ENCODE measurements at places on chromosomes 4 and X. TPM values are rescaled to one million over a fixed set of nuclear protein-coding genes. Genes with fewer than 3 reads are reported as not detected.
A peak's percentile ranks its signal among the peaks of the same experiment; 100 is the strongest.

GRCh38 chr4:112645541-112646329 lies 8.8 kb downstream of the LARP7 start:
- H3K4me3 ChIP-seq: no peak overlapping the region
- H3K4me1 ChIP-seq: no peaks in the 10 kb centered on the region
- H3K27me3 ChIP-seq: no peaks in the 10 kb centered on the region
- no peak for DNase-seq
- H3K27ac ChIP-seq: no peak overlapping the region
- H3K36me3 ChIP-seq: peaks cover 11% of the 10 kb centered on the region

DNA sequence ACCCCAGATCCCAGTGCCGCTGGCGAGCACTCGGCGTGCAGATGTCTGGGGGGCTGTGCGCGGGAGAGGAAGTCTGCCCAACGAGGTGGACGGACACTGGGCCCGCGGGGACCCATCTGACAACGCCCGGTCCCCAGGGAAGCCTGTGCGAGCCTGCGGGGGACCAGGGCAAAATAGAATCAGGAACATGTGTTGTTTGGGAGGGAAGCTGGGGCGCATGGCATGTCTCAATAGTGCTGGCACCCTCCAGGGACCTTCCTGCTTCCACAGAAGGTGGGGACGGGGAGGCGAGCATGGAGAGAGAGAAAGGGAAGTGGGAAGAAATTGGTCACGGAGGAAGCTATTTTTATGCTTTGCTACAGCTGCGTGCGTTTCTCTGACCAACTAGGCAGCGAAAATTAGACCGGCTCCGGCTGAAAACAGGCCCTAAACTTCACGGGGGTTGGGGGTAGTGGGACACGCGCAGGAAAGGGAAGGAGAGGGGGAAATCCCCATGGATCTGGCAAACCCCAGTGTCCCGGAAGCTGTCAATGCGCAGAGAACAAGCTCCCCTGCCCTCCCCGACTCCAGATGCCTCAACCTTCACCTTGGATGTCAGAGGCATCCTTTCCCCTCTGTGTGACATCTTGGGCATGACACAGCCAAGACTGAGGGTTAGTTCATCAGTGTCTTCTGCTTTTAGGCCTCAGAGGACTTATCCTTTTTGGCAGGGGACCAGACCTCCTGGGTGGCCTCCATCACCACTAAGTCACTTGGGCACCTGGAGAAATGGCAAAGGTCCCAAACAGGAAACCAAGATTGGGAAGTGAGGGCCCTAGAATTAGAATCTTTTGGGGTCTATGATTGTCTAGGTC lies 169.8 kb upstream of the BCOR start:
- DNase-seq: no peak
- peaks cover 14% of the 10 kb centered on the region for H3K4me1 ChIP-seq
- no peaks in the 10 kb centered on the region for H3K36me3 ChIP-seq
- peak overlapping the region; percentile 50 for H3K27ac ChIP-seq
- no peaks in the 10 kb centered on the region for H3K27me3 ChIP-seq

DNA sequence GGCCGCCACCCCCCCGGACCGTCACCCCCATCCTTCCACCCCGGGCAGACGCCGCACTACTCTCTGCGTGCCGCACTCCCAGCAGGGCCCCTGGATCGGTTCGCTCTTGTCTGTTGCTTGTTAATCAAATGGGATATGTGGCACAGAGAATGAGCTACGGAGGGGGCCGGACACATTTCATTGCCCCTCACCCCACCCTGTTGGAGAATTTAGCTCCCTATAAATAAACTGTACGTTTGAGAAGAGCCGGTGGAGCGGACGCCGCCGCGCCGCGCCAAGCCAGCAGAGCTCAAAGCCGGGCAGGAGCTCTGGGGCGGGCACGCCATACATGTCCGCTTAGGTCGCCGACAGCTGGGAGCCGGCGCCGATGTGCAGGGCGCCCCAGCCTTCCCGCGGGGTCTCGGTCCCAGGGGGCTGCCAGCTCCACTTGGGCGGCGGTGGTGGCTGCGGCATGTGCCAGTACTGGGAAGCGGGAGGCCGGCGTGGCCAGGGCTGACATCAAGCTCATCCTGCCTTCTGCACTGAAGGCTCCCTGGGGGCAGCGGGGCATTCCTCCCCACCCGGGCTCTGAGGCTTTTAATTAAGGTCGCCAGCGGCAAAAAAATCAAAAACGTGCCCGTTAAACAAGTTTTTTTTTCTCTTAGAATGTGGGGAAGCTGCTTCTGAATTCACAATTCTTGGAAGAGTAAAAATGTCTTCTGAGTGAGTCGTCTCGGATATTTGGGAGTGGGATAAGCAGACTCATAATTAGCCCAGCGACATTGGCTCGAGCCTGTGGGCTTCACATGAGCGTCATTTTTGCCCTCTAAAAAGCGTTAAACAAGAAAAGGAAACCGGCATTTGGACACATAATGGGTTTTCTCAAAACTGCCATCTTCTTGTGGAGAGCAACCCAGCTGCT lies 1.1 kb upstream of the PCDH19 start:
- peaks cover 32% of the 10 kb centered on the region for H3K4me1 ChIP-seq
- DNase-seq: peak; percentile 48
- peak overlapping the region; percentile 75 for H3K4me3 ChIP-seq

- no peak overlapping the region for H3K4me3 ChIP-seq
- H3K36me3 ChIP-seq: peaks cover 21% of the 10 kb centered on the region
- H3K27ac ChIP-seq: no peak overlapping the region
- H3K4me1 ChIP-seq: peaks cover 16% of the 10 kb centered on the region
Observed at GRCh38 chr4:84907145-84907544, 59.3 kb downstream of the WDFY3 start.

DNA sequence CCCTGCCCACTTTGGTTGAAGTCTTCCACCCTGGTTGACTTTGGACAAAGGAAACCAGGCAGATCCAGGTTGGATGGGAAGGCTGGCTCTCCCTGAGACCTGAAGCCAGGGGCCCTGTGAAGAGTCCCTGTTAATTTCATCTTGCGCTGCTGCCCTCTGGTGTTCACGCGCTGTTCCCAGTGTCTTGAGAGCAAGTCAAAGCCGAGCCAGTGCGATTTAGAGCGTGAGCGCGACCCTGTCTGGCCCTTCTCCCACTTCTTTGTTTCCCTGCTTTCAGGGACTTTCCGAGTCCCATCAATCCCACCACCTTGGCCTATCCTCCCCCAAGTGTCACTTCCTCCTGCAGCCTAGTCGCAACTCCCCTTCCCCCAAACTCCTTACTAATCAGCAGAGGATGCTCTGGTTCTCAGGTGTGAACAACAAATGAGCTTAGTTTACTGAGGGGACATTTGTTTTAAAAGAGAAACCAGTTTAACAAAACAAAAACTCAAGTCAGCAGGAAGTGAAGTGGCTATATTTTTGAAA lies 25.8 kb upstream of the CHRNA9 start:
- peak overlapping the region; percentile 43 for H3K27ac ChIP-seq
- H3K27me3 ChIP-seq: no peaks in the 10 kb centered on the region
- H3K4me1 ChIP-seq: peaks cover 27% of the 10 kb centered on the region

GRCh38 chrX:48086082-48086481 lies 14.6 kb upstream of the ZNF630 start:
- no peak overlapping the region for H3K4me3 ChIP-seq
- H3K27ac ChIP-seq: no peak overlapping the region
- no peaks in the 10 kb centered on the region for H3K4me1 ChIP-seq
- no peaks in the 10 kb centered on the region for H3K36me3 ChIP-seq

- H3K4me3 ChIP-seq: no peak overlapping the region
- no peak overlapping the region for H3K27ac ChIP-seq
- no peak for DNase-seq
- peaks cover 7% of the 10 kb centered on the region for H3K27me3 ChIP-seq
- no peaks in the 10 kb centered on the region for H3K36me3 ChIP-seq
- H3K4me1 ChIP-seq: no peaks in the 10 kb centered on the region
Observed at GRCh38 chr4:27357283-27357682, 496.6 kb downstream of the STIM2 start.

GRCh38 chr4:40183615-40184411 lies 13.0 kb upstream of the RHOH start:
- H3K4me3 ChIP-seq: no peak overlapping the region
- no peaks in the 10 kb centered on the region for H3K27me3 ChIP-seq
- H3K27ac ChIP-seq: no peak overlapping the region

DNA sequence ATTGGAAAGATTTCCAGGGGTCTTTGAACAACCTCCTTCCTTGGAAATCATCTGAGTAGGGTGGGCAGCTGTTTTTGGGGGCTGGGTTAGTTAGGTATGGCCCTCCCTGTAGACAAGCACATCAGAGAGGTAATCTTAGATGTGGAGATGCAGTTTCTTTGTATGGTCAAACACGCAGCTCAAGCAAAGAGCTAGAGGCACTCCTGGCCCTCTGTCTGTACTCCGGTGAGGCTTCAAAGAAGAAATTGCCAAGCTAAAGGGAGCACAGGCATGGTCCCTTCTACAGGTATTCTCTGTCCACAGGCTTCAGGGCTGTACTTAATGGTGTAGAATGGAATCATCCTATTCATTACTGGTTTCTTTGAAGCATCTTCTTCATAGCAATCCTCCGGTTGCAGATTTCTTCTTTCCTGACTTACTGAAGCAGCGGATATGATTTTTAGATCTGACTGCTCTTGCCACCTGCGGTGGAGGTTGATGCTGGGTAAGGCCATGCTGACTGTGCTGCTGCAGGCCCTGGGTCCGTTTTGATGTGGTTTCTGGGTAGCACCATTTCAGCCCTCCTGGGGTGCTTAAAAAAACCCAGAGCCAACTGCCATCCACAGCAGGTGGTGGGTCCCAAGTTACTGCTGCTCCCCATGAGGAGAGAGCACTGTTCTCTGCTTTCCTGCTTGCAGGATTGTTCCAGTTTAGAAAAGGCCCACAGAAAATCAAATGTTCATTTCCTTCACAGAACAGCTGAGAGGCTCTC lies 318.9 kb upstream of the GATB start:
- no peaks in the 10 kb centered on the region for H3K36me3 ChIP-seq
- DNase-seq: no peak
- H3K27me3 ChIP-seq: no peaks in the 10 kb centered on the region
- H3K4me3 ChIP-seq: no peak overlapping the region
- H3K27ac ChIP-seq: no peak overlapping the region

DNA sequence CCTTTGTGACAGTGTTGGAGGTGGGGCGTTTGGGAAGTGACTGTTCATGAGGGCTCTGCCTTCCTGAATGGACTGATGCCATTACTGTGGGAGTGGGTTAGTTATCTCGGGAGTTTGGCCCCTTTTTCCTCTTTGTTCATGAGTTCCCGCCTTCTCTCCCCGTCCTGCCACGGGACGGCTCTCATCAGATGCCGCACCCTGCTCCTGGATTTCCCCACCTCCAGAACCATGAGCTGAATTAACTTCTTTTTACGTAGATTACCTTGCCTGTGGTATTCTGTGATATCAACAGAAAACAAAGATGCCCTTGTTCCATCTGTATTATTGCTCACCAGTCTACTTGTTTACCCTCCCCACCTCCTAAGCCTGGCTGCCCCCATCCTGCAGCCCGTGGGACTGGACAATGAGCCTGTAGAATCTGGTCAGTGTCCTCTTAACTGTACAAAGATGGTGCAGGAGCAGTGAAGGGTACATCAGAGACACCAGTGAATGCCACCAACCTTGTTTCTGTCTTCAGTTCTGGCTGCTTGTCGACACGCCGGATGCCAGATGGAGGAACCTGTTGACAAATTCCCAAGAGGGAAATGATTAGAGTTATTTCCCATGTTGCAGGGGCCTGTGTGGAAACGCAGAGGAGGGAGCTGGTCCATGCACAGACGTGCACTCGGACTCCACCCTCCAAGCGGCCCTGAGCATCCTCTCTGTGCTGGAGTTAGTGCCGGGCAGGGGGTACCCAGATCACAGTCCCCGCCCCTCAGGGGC lies 104.7 kb downstream of the ABLIM2 start:
- H3K27me3 ChIP-seq: no peaks in the 10 kb centered on the region
- H3K27ac ChIP-seq: no peak overlapping the region
- no peaks in the 10 kb centered on the region for H3K36me3 ChIP-seq

- no peak for DNase-seq
- no peak overlapping the region for H3K27ac ChIP-seq
- H3K36me3 ChIP-seq: no peaks in the 10 kb centered on the region
- H3K4me3 ChIP-seq: no peak overlapping the region
Observed at GRCh38 chr4:41885456-41885855, 49.8 kb upstream of the TMEM33 start.

- no peaks in the 10 kb centered on the region for H3K36me3 ChIP-seq
- H3K4me3 ChIP-seq: no peak overlapping the region
- no peak for DNase-seq
- no peaks in the 10 kb centered on the region for H3K4me1 ChIP-seq
Observed at GRCh38 chr4:23241408-23241807, 548.7 kb downstream of the GBA3 start.

GRCh38 chr4:171983935-171984805 lies 171.0 kb downstream of the GALNTL6 start:
- no peaks in the 10 kb centered on the region for H3K36me3 ChIP-seq
- H3K4me3 ChIP-seq: no peak overlapping the region
- H3K4me1 ChIP-seq: peaks cover 3% of the 10 kb centered on the region
- H3K27me3 ChIP-seq: no peaks in the 10 kb centered on the region
- DNase-seq: no peak
- H3K27ac ChIP-seq: no peak overlapping the region

DNA sequence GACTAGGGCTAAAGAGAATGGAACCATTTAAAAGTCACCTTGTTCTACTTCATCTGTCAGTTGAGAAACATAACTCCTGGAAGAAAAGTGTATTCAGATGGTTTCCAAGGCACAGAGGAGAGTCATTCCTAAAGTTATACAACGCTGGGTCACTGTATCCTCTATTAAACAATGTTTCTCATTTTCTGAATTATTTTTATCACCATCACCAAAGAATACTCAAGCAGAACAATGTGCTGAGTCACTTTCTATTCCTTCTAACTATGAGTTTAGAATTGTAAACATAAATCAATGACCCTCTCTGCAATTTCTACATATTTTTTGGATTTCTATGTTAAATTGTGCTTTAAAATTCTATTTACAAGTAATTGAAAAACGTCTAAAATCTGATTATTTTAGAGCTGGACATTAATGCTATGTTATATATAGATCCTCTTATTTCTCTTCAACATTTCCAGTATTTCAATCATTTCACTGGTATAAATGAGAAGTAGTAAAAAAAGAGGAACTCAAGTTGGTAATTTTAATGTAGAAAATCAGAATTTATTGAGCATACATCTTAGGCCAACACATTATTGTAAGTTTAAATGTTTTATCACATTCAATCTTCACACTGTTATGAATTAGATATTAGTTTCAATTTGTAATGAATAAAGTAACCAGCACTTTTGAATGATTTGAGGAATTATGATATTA lies 7.5 kb downstream of the DTHD1 start:
- peaks cover 5% of the 10 kb centered on the region for H3K4me1 ChIP-seq
- H3K27ac ChIP-seq: no peak overlapping the region
- no peaks in the 10 kb centered on the region for H3K27me3 ChIP-seq
- DNase-seq: no peak
- no peak overlapping the region for H3K4me3 ChIP-seq

DNA sequence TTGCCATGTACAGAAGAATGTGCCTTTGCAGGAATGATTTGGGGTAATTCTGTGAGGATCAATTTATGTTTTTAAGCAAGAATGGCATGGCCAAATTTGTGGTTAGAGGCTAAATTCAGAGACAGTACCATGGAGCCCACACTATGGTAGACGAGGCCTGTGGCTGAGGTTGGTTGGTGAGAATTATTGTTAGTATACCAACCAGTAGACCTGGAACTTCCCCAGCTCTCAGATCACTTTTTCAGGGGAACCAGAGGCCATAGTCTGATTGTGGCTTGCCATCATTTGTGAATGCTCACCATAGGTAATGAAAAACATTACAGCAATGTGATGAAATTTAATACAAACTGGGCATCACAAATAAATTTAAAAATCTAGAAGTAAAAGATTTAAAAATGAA lies 56.3 kb downstream of the SHISA3 start:
- DNase-seq: no peak
- peaks cover 5% of the 10 kb centered on the region for H3K36me3 ChIP-seq
- no peaks in the 10 kb centered on the region for H3K4me1 ChIP-seq
- no peaks in the 10 kb centered on the region for H3K27me3 ChIP-seq

DCLK2 gene
- 49.5 TPM for total RNA-seq

NDP gene
- 0.66 TPM for total RNA-seq

NRK gene
- 48.2 TPM for total RNA-seq

TMSB15A gene
- total RNA-seq: 20.7 TPM

MTHFD2L gene
- 21.1 TPM for total RNA-seq

EDNRA gene
- 140 TPM for total RNA-seq

ASMTL gene
- total RNA-seq: 31.9 TPM

MAB21L2 gene
- 14.2 TPM for total RNA-seq

All from mesothelial cell of epicardium (in vitro differentiated cells).